Kidney tubule cell (primary cell): ENCODE measurements at places on chromosomes 3 and 15.

GRCh38 chr3:29513236-29513635 lies 232.4 kb downstream of the RBMS3 start:
- peak; percentile 55 for DNase-seq

DNA sequence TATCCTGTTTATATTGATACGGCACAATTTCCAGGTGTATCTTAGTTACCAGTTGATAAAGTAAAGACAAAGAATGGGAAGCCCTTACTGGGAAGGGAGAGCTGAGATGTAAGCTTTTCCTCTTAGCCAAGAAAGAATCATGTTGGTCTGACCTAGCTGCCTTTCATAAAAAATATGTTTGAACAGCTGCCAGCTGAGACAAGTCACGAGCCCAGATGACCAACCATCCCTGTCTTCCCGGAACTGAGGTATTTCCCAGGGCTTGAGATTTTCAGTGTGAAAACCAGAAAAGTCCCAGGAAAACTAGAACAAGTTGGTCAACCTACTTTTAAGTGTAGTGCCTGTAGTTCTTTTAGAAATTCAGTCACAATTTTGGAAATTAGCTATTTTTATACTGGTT lies 3.6 kb upstream of the MYH15 start:
- peak; percentile 64 for DNase-seq

- peak; percentile 65 for DNase-seq
These were observed 55.4 kb downstream of the OCA2 start for GRCh38 chr15:28043691-28044091.

DNA sequence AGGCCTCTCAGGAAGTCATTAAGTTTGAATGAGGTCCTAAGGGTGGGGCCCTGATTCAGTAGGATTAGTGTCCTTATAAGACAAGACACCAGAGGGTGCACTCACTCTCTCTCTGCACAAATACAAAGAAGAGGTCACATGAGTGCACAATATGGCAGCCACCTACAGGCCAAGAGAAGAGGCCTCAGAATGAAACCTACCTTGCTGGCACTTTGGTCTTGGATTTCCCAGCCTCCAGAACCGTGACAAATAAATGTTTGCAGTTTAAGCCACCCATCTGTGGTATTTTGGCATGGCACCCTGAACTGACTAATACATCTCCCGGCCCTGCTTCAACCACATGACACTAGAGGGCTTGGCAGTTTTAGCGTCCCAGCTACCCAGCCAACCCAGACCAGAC lies 73.9 kb upstream of the CHRNB4 start:
- DNase-seq = peak; percentile 78

DNA sequence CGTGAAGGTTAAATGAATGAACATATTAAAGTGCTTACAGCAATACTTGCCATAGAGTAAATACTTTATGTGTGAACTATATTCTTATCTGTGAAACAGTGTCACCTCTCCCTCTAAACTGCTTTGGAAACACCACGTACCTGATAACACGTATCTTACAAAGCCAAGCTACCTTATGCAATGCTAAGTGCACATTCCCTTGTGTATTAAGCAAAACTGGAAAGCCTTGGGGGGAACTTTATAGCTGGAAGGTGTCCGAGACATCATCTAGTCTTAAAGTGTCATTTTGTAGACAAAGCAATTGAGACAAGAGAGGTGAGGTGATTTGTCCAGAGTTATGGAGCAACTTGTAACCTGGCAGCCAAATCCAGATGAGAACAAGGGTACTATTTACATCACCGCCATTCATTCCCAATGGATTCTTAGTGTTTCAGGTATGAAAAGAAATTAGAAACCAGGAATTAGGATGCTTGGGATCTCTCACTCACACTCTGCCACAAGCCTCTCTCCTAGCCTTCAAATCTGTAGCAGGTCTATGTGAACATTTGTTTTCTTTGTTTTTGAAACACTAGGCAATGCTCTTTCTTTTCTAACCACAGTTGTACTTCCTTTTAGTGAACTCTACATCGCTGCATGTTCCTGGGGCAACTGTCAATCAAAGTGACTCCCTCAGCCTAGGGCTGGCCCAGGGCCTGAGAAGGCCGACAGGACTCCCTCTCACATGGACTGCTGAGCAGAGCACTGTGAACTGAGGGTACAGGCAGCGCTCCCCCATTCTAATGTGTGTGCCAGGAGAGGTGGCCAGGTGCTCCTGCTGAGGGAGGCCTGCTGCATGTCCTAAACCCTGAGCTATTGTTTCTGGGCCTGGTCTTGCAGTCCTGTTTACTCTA lies 13.9 kb upstream of the MGLL start:
- DNase-seq = no peak
